ENCODE measurements at places on chromosomes 4 and X.

GRCh38 chrX:132505116-132505515 lies 16.3 kb upstream of the MBNL3 start:
- DNase-seq, result no peak

DNA sequence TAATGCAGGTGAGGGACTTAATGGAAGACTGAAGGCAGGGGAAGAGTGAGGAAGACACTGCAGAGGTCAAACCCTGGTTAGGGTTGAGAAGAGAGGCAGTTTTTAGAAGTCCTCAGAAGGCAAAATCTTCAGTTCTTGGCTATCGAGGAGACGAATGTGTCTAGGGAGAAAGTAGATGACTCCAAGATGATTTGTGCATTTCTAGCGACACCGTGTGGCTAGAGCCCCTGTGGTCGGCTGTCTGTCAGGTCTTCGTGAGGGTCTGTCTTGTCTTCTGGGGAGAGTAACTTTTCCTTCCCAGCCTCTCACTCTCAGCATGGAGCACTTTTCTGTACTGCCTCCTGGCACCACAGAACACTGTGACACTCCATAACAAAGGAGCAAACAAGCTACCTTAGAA lies 458.1 kb downstream of the STIM2 start:
- DNase-seq, result no peak

- DNase-seq, result no peak
Measured at GRCh38 chrX:39855748-39856129, 242.0 kb downstream of the BCOR start.

DNA sequence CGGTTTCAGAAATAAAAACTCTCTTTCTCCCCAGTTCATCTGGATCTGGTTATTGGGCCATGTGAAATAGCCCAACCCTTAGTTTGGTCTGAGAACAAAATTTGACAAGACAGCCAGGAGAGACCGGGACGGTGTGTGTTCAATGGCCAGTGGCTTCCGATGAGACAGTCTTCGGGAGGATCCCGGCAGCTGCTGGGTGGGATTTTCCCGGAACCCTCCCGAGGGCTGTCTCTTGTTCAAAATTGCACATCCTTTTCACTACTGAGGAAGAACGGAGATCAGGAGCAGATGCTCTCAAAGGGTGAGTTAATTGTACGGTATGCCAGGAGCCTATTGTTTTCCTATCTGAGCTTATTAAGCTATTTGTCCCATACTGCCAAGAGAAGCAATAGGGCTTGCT lies 166.5 kb downstream of the PRR32 start:
- DNase-seq, result no peak

GRCh38 chrX:131729295-131729694 lies 185.4 kb downstream of the OR13H1 start:
- DNase-seq, result no peak

- DNase-seq, result no peak
Measured at GRCh38 chrX:151680805-151681204, 14.5 kb upstream of the PRRG3 start.

GRCh38 chrX:66625525-66625924 lies 13.4 kb downstream of the EDA2R start:
- no peak for DNase-seq

Data from GOT3 (cell line).